ENCODE measurements at places on chromosomes 7 and 10. TPM values are rescaled to one million over a fixed set of nuclear protein-coding genes. Genes with fewer than 3 reads are reported as not detected.

GRCh38 chr10:117000580-117000979 is 4.4 kb downstream of the SHTN1 start:
- no peak for DNase-seq

DNA sequence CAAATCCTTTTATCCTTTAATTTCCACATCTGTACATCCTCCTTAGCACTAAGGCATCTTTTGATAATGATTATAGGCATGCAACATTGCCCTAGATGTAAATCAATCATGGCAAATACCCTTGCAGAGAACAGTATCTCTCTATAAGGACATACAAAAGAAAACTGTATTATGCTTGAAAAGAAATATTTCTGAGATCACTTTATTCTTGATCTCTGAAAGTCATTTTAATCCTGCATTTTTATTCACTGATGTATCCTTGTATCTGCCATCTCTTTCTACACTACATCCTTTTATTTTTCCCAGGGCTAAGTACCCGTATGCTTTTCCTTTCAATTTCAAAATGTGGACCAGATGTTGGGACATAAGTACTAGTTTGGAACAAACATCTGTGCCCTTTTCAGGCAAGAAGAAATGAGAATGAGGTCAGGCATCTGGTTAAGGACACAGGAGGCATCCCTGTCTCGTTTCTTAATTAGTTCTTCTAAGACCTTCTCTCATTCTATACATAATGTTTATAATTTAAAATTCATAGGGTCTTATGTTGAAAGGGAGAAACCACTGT is 338.6 kb downstream of the CNTNAP2 start:
- no peak for DNase-seq

DNA sequence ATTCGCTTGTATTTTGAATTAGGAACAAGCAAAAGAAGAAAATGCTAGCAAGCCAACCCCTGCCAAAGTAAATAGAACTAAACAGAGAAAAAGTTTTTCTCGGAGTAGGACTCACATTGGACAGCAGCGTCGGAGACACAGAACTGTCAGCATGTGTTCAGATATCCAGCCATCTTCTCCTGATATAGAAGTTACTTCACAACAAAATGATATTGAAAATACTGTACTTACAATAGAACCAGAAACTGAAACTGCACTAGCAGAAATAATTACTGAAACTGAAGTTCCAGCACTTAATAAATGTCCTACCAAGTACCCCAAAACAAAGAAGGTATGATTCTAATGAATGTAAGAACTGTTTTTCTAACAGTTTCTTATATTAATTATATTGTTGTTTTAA is 87.9 kb downstream of the KMT2E start:
- no peak for DNase-seq

GRCh38 chr10:112434988-112435619 is 11.6 kb downstream of the ZDHHC6 start:
- no peak for DNase-seq

DNA sequence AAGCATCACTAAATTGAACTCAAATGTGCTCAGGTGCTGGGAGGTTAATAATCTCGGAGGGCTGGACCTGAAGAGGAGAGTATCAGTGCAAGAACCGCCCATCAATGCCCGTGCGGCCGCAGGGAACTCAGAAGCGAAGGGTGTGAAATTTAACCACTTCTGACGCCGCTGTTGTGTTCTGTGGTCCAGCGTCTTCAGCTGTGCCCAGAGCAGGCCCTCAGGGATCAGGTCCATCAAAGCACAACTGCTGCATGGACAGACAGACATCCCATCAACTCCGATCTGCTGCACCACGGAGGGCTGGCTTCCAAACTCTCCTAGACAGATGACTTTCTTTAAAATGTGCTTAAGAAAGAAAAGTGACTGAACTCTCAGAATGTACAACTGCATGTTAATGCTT is 144.9 kb upstream of the TCERG1L start:
- DNase-seq = no peak

GRCh38 chr7:46654546-46655443 is 733.7 kb upstream of the IGFBP3 start:
- no peak for DNase-seq

- peak; percentile 53 for DNase-seq
Observed at GRCh38 chr10:77325233-77325537, 312.4 kb downstream of the KCNMA1 start.

- DNase-seq = no peak
Observed at GRCh38 chr10:110241841-110242240, 34.4 kb downstream of the MXI1 start.

- DNase-seq = peak; percentile 94
Observed at GRCh38 chr10:88243836-88244730, 339.0 kb downstream of the RNLS start.

- peak; percentile 72 for DNase-seq
Observed at GRCh38 chr10:133110133-133110532, 22.4 kb downstream of the ADGRA1 start.

GRCh38 chr7:55827577-55827976 is 35.0 kb downstream of the SEPTIN14 start:
- no peak for DNase-seq

GRCh38 chr10:48943096-48943495 is 3.5 kb upstream of the LRRC18 start:
- no peak for DNase-seq

DNA sequence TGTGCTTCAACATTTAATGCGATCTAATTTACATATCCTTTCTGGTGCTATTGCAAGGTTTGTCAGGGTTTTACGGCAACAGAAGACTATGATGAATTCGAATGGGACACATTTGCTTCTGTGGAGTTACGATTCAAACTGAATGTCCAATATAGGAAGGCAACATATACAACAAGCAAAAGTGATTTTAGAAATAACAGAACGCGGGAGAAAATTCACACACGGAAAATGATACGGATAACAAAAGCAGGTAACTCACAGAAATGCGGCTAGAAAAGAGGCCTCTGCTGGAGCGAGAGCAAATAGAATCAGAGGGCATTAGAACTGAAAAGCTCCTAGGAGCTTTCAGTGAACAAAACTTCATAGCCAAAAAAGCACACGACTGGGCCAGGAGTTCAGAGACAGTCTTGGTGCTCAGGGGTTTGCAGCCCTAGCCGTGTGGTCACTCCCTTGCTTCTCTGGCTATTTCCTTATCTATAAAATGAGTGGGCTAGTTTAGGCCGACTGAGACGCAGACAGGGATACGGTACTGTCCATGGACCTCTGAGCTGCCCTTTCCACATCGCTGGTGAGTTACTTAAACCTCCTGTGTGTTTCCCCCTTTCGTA is 557 bp upstream of the TAX1BP1 start:
- DNase-seq = no peak

DNA sequence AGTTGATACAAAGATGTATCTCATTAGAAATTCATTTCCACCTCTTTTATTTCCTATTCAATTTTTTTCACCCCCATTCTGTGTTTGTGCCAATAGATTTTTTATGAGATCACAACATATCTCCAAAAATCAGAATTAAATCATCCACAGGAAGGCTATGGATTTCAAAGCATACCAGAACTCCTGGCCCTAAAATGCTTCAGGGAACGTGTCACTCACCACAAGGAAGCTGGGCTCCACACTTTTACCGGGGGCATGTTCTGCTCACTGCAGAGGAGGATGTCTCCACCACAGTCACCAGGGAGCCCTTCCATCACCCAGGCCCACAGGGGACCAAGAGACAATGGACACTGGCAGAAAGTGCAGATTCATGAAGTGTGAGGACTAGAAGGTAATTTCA is 456.8 kb downstream of the KCNMA1 start:
- no peak for DNase-seq

- DNase-seq = no peak
Observed at GRCh38 chr7:151385626-151386300, 24.1 kb downstream of the WDR86 start.

- no peak for DNase-seq
Observed at GRCh38 chr7:83457022-83457892, 191.7 kb downstream of the SEMA3E start.

- DNase-seq = no peak
Observed at GRCh38 chr7:1249731-1250130, 17.1 kb downstream of the UNCX start.

GRCh38 chr7:25622695-25623094 is 394.4 kb upstream of the NPVF start:
- DNase-seq = no peak

- no peak for DNase-seq
Observed at GRCh38 chr10:131574707-131575430, 263.3 kb upstream of the TCERG1L start.

DNA sequence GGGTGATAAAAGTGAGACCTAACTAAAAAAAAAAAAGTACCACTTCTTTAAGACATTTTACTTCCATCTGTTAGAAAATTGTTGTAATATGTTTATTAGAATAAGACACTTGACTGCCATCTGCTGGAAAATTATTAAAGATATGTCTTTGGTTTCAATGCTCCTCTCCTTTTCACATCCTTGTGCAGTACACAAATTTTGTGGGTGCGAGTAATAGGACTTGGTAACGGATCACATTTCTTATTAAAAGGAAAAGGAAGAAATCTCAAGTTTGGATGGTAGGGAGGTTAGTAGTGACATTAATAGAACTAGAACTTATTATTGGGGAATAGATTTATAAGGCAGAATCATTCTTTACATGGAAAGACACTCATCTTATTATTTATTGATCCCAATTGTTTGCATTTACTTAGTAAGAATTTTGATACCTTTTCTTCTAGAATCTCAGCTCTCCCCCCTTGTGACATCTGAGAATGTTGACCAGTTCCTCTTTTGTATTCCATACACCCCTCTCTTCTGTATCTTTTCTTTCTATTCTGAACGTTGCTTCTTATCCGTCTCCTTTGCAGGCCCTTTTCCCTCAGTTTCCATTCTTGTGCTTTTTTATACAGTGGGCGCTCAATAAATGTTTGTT is 43.0 kb upstream of the RPA3 start:
- DNase-seq = no peak

DNA sequence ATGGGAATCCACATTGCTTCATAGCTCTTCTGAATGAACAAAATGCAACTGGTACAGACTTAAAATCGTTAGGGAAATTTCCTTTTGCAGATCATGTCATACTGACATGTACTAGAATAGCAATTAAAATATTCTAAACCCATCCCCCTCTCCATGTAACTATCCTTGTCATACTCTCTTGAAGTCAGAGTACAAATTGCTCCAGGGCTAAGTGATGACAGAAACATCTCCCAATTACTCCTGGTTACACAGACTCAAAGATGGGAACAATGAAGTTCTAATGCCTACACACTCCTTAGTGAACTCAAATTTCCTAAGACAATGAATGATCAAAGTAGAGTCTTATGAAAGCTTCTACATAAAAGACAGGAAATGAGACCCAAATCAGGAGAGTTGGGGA is 87.2 kb downstream of the PDE1C start:
- no peak for DNase-seq

- DNase-seq = no peak
Observed at GRCh38 chr10:69976795-69977546, 75.7 kb upstream of the MACROH2A2 start.

Gene GIMAP7
- total RNA-seq = 5.7 TPM

Gene ABCB4
- total RNA-seq = not detected

Gene SYT15
- 3.4 TPM for total RNA-seq

Gene EN2
- not detected for total RNA-seq

Gene AGBL3
- 0.33 TPM for total RNA-seq

Gene HHEX
- 33.5 TPM for total RNA-seq

Gene ARHGAP19
- 2.6 TPM for total RNA-seq

Gene TAS2R41
- not detected for total RNA-seq

Measured in body of pancreas (tissue), 4 donors.